ENCODE measurements at places on chromosomes 12 and 14. TPM values are rescaled to one million over a fixed set of nuclear protein-coding genes. Genes with fewer than 3 reads are reported as not detected.

The PTPN6 gene
- 325 TPM for polyA plus RNA-seq

GRCh38 chr12:81949841-81950308 lies 190.7 kb upstream of the PPFIA2 start:
- no peak for DNase-seq

GRCh38 chr12:105813201-105813600 lies 325.6 kb downstream of the NUAK1 start:
- no peak for DNase-seq

The KRT6B gene
- polyA plus RNA-seq, result not detected

The KRT73 gene
- polyA plus RNA-seq, result not detected

The ADAMTS20 gene
- not detected for polyA plus RNA-seq

DNA sequence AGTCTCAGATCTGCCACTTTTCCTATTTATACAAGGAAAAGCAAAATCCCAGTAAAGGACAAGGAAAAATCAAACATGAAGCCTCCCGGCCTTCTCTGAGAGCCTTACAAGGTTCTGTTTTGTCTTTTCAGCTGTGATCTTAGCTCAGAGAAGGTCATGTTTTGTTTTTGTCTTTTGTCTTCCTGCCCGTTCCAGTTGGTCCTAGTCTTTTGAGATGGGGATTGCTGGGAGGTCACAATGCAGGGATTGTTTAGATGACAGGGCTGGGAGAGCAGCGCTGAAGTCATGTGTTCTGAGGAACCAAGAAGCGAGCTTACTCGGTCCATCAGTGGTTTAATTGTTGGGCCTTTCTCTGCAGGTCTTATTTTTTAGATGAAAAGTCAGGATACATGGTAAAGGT lies 6.0 kb downstream of the PLEKHH1 start:
- DNase-seq, result no peak

DNA sequence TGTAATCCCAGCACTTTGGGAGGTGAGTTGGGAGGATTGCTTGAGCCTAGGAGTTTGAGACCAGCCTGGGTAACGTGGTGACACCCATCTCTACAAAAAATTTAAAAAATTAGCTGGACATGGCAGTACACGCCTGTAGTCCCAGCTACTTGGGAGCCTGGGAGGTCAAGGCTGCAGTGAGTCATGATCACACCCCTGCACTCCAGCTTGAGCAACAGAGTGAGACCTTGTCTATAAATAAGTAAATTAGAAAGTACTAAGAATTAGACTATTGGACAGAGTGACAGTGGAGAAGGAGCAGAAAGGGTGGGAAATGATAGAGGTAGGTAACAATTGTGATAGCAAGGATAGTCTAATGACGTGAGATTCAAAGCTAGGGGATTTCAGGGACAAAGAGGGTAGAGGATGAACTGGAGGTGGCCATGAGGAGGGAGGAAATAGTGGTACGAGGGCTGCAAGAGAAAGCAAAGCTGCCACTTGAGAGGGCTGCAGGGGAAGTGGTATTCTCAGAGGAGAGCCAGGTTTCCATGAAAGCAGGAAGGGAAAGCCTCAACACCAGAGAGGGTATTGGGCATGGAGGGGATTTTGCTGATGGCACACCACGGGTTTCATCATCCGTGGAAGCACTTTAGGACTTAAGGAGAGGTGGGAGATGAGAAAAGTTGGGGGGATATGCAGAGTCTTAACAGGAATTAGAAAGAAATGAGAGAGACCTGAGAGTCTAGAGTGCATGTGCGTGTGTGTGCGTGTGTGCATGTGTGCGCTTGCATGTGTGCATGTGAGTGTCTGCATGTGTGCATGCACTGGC lies 85.6 kb downstream of the SYNE2 start:
- peak; percentile 56 for DNase-seq

The RIMBP2 gene
- polyA plus RNA-seq, result 0.24 TPM

The KLRC4 gene
- not detected for polyA plus RNA-seq

- DNase-seq, result no peak
These were observed 474.0 kb downstream of the ZFP36L1 start for GRCh38 chr14:68318828-68319227.

GRCh38 chr14:33118668-33119067 lies 180.0 kb downstream of the NPAS3 start:
- DNase-seq, result no peak

Measured in GM12878 (cell line).